Activated CD4-positive, alpha-beta T cell treated with anti-CD3 and anti-CD28 coated beads for 36 hours (primary cell): ENCODE measurements at places on chromosomes 13 and 19. TPM values are rescaled to one million over a fixed set of nuclear protein-coding genes. Genes with fewer than 3 reads are reported as not detected.

- no peak for DNase-seq
Observed at GRCh38 chr19:42657556-42657955, 62.8 kb upstream of the CEACAM8 start.

DNA sequence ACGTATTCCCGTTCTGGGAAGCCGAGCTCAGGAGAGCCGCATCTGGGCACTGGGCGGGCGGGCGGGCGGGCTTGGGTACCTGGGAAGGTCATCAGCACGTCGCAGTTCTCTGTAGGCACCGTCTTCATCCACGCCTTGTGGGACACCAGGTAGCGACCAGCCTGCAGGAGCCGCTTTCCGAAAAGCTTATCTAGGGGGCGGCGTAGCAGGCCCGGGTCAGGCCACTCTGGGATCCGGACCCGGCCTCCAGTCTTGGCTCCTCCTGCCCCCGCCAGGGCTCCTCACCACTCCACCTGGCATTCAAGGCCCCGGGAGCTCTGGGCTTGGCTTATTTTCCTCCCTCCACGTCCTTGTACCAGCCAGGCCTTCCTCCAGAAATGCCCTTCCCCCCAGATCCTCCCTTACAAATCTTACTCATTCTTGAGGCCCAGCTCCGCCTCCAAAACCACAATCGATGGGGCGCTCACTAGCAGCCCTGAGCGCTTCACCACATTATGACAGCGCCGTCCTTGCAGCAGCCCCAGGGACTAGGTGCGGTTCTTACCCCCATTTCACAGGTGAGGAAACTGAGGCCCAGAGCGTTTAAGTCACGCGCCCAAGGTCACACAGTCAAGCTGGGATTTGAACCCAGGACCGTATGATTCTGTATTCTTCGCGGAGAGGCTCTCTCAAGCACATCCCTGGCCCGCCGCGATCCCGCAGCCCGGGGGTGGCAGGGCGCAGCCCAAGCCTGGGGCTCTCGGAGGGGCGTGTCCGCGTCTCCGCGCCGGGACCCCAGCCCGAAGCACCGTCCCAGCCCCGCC, 843 bp downstream of the ANO8 start:
- peak; percentile 90 for DNase-seq

- DNase-seq = no peak
Observed at GRCh38 chr19:20397292-20397691, 168.3 kb downstream of the ZNF737 start.

GRCh38 chr13:112734696-112735547, 45.1 kb downstream of the ATP11A start:
- no peak for DNase-seq

DNA sequence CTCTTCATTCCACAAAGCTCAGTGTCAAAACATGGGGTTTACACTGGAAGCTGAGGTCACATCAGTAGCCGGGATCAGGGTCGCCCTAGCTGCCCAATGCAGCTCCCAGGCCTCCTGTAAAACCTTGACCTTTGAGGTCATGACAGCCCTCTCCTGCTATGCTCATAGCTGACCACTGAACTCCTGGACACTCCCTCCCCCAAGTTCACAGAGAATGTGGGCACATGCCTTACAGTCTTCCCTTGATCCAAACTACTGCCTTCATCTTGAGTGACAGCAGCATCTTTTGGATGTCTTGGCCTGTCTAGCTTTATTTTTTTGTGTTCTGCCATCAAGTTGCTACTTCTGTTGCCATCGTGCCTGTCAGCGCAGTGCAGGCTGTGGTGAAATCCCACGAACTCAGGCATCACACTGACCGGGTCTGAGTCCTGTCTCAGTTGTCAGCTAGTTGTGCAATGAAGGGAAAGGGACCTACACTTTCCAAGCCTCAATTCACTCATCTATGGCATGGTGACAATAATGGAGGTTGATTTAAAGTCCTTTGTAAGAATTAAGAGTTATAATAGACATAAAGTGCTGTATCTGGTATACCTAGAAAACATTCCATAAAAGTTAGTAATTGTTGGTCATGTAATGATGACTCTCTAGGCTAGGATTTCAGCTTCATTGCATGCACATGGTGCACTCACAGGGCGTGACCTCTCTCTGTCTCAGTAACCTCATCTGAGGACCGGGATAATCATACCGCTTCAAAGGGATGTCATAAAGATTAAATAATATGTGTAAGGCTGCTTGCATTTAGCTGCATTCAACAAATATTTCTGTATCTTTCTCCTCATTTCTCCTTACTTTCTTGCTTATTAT, 16.4 kb upstream of the ALOX5AP start:
- DNase-seq = no peak

DNA sequence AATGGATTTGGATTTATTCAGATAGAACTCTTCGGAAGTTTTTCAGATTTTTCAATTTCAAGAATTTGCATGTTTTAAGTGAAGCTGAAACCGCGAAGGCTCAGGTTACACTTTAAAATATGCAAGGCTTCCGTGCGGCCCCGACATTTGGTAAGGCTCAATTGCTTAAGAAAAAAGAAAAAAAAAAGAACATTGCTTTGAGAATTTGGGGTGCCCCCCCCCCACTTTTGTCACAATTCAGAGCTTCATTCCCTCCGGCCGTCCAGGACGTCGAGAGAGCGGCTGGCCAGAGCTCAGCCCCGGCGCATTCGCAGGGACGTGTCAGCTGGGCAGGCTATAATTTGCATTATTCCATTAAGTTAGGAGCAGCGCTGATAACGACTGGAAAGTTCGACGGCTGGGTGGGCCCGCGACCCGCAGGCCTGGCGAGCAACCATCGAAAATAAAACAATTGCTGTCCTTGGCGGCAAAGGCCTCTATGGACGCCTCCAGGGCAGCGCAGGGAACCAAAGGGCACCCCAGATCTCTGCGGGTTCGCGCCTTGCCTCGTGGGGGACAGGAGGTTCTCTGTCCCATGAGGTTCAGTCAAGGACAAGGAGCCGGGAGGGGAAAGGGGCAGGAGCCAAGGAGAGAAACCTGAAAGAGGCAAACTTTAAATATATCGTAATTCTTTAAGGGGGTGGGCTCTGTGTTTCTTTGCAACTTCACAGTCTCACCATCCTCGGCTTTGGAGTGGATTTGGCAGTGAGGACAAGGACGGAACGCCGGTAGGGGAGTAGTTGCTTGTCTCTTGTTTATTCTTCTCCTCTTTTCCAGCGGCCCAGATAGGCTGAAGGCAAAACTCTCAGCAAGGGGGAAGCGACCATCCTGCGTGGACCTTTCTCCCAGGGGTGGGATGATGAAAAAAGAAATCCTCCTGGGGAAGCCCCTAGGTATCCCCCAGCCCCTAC, 7.0 kb downstream of the SOX21 start:
- DNase-seq = peak; percentile 11

GRCh38 chr19:4504297-4504701, 14.0 kb downstream of the PLIN4 start:
- no peak for DNase-seq

GRCh38 chr13:112168761-112169160, 101.8 kb downstream of the SOX1 start:
- DNase-seq = peak; percentile 46

DNA sequence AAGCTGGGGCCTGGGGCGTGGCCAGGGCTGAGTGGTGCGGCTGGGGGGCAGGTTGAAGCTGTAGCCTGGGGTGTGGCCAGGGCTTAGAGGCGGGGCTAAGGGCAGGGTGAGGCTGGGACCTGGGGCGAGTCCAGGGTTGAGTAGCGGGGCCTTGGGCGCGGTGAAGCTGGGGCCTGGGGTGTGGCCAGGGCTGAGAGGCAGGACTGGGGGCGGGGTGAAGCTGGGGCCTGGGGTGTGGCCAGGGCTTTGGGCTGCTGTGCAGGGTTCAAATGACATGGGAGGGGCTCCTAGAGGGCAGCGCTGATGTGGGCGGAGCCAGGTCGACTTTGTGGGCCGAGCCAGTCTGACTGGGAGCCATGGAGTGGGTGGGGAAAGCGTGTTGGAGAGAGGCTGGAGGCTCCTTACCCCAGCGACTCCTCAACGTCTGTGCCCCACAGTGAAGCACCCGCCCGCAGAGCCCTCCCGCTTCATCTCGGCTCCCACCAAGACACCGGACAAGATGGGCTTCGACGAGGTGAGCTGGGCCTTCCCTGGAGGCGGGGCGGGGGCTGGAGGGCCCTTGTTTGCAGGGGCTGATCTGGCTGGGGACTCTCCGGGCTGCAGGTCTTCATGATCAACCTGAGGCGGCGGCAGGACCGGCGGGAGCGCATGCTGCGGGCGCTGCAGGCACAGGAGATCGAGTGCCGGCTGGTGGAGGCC, 21.5 kb downstream of the COLGALT1 start:
- peak; percentile 67 for DNase-seq

DNA sequence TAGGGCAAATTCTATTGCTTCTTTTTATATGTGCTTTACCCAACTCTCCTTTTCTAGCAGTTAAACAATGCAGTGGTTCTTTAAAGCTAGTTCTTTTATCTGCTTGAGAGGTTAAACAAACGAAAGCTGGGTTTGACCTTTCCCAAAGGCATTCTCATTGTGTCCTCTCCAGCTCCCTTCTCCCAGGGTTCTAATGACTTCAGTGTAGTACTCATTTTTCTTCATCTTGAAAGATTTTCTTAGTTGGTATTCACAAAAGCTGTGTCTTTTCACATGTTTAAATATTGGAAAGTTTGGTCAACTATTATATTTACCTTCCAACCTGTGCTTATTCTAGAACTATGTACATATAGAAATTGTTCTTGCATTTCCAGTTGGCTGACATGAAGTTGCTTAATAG, 1.5 kb downstream of the WASF3 start:
- no peak for DNase-seq

LILRA1 gene
- total RNA-seq = not detected

FLT1 gene
- total RNA-seq = 27.4 TPM

ZNF285 gene
- total RNA-seq = 1.2 TPM

STXBP2 gene
- 83.0 TPM for total RNA-seq
